ENCODE measurements at places on chromosomes 6 and 20.

GRCh38 chr6:26304213-26304796, 60.7 kb upstream of the BTN3A2 start:
- DNase-seq = no peak

GRCh38 chr20:9287826-9288225, 218.9 kb downstream of the PLCB4 start:
- DNase-seq = no peak

DNA sequence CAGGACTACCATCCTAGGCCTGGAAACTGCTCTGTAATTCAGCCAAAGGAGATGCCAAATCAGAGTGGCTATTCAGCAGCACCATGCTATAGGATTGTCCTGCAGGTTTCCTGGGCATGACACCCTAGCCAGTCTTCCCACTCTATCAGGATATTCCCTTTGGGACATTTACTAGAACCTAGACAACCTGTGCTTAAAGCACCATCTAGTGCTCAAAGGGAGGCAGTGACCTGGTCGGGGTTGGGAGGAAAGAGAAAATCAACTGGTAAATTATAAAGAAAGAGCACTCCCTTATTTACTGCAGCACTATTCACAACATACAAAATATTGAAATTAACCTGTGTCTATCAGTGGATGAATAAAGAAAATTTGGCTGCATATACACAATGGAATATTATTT, 67.2 kb upstream of the SMLR1 start:
- DNase-seq = no peak

DNA sequence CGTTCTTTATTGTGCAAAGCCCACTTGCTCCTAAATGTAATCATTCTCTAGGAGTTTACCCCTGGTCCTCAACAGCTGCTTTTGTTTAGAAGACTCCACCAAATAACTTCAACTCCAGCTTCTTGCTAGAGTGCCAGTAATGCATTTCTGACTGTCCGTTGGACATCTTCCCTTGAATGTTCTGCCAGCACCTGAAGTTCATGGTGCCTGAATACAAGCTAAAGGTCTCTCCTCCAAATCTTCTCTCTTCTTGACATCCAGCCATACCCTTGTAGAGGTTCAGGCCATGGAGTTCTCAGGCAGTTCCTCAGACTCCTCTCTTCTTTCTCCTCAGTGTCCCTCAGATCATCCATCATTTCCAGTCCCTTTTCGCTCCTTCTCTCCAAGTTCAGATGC, 21.7 kb downstream of the PHACTR2 start:
- no peak for DNase-seq
